ENCODE measurements at places on chromosomes 2 and 18. TPM values are rescaled to one million over a fixed set of nuclear protein-coding genes. Genes with fewer than 3 reads are reported as not detected.
A peak's percentile ranks its signal among the peaks of the same experiment; 100 is the strongest.

DNA sequence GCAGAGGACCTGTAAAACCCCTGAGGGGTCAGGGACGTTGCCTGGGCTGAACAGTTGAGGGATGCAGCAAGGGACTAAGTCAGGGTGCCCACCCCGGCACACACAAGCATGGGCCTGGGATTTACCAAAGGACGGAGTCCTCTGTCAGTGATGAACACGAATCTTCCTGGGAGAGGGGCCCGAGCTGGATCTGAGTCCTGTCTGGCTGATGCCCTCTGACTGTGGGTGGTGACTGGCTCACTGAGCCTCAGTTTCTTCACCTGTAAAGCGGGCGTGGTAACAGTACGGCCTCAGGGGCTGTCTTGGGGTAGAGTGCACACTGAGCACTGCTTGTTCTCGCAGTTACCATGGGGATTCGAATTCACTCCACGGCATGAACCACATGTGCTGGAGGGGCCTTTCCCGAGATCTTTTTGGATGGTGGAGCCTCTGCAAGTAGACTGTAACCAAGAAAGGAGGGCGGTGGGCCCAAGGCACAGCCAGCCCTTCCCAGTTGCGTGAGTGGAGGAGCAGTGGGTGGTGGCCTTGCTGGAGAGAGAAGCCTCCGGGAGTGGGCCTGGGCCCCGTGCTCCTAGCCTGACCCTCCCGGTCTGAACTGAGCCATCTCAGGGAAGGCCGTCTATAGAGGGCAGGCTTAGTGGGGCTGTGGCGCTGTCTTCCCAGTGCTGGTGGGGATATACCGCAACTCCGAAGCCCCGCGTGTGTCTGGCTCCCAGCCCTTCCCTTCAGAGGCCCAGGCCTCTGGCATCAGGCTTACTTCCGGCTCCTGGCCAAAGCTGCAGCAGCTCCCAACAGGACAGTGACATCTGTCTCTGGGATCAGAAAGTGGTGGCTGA is 130.8 kb upstream of the HS6ST1 start:
- peak; percentile 45 for DNase-seq

GRCh38 chr2:287911-288757 is at the start of gene ALKAL2:
TSS of gene ALKAL2 (minus strand) at chr2:288091. CDS start at chr2:287835, 256 bp downstream.
- no peak for DNase-seq

- no peak for DNase-seq
Observed at GRCh38 chr2:160670618-160671017, 177.0 kb upstream of the RBMS1 start.

- DNase-seq, result no peak
Observed at GRCh38 chr2:50051374-50051773, 897.1 kb upstream of the FSHR start.

- no peak for DNase-seq
Observed at GRCh38 chr18:79608069-79608468, 71.5 kb upstream of the CTDP1 start.

DNA sequence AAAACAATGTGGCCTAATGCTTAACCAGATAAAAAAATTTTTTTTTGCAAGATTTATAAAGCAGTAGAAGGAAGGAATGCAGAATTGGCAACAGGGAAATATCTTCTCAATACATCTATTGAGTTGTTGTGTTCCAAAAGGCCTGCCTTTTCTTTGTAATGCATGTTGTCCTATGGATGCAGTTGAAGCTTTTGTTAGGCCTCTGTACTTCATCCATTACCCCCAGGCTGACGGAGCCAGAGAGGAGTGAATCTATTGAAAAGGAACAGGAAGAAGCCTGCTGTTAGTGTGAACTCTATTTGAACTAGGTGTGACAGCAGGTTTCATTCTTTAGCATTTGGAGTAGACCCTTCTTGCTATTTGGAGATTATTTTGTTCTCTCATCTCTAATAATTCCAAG is 56.5 kb downstream of the MTX2 start:
- DNase-seq, result no peak

- DNase-seq, result no peak
Observed at GRCh38 chr2:207839575-207839974, 69.9 kb upstream of the FZD5 start.

Gene TMEM237
- total RNA-seq, result 13.2 TPM

- DNase-seq, result no peak
Observed at GRCh38 chr2:66331176-66331575, 103.7 kb upstream of the MEIS1 start.

Gene NT5C1B
- not detected for total RNA-seq
